ENCODE measurements at places on chromosomes 2 and 18.

DNA sequence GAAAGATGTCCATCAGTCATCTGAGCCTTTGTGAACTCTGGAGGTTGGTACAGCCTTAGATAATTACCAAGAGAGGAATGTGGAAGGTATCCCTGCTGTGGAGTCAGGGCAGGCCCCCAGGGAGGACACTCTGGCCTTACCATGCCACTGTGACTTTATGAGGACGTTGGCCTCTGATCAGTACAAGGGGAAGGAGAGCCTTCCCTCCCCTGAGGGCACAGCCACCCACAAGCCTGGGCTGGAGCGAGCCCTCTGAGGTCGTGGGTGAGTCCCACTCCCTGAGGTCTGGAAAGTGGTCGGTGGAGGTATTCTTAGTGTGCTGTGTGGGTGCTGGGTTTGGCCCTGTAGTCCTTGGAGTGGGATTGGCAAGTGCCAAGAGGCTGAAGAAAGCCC lies 91.6 kb downstream of the STPG4 start:
- no peak for DNase-seq

DNA sequence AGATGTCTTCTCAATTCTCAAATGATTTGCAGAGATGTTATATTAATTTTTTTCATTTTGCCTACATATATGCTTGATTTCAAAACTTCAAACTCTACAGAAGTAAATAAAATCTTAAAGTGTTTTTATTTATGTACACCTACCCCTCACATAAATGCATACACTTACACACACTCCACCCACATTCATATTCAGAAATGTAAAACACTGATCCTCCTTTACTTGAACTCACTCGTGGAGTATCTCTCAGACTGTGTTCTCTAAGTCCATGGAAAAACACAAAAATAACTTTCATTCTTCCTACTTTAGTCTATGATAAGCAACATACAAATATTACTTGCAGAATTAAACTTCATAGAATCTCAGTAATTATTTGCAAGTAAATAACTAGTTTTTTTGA lies 209.1 kb upstream of the RBMS1 start:
- no peak for DNase-seq

GRCh38 chr18:63365876-63366212 lies 1.2 kb downstream of the KDSR start:
- DNase-seq: no peak

- DNase-seq: no peak
These were observed 18.6 kb upstream of the ZNF532 start for GRCh38 chr18:58845928-58846724.

GRCh38 chr2:233597522-233597921 lies 19.9 kb upstream of the UGT1A8 start:
- DNase-seq: no peak

DNA sequence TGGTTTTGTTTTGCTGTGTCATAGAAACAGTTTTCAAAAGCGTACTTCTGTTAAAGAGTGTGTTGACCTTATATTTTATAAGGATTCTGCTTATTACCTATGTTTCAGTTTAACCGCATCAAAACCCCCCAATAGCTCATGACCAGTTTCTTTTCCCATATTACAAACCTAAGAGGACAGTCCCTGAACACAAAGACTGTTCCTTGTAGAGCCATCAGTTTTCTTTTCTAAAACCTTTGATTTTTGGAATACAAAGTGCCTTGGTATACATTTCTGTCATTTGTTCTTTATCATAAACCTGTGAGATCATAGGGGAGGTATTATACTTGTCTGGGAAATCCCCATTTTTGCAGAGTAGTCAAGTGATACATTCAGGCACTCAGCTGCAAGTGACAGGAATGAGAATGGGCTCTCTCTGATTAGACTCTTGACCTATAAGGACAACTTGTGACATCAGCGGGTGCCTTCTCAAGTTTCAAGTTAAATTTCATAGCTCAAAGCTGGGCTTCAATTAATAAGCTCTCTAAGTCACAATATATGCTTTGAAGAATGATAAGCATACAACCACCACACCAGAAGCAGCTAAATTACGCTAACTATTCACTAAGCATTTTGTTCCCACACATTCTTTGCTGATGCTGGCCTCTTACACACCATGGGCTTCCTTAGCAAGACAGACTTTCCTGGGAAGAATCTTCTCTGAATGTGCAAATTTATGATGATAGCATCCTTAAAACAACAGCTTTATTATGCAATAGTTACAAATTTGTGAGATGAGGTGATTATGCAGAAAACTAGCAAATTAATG lies 97.5 kb upstream of the CD302 start:
- no peak for DNase-seq

DNA sequence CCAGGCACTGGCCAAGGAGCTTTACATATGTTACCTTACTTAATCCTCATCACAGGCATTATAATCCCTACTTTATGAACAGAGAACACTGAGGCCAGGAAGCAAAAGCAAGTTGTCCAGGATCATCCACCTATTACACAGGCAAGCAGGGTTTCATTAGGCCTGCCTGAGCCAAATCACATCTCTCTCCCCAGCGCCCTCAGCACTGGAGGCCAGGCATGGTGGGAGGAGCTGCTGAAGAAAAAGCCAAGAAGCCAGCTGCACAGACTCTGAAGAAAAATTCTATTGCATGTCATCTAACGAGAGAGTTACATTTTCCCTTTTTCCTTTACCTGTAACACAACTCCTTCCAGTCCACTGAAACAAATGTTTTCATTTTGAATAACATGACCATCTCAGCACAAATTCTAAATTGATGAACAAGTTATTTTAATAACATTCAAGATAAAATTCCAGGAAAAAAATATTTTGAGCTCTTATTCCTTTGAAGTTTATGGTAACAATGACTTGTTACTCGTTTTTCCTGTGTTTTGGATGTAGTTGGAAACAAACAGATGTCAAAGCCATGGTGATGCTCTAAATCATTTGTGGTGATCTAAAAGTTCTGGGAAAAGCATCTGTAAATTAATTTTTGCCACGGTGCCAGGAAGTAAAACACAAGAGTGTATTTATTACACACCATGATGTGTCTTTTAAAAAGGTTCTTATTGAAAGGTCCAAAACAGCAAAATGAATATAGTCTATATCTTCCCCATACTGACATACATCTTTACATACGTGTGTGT lies 139.0 kb upstream of the ITGB6 start:
- no peak for DNase-seq

DNA sequence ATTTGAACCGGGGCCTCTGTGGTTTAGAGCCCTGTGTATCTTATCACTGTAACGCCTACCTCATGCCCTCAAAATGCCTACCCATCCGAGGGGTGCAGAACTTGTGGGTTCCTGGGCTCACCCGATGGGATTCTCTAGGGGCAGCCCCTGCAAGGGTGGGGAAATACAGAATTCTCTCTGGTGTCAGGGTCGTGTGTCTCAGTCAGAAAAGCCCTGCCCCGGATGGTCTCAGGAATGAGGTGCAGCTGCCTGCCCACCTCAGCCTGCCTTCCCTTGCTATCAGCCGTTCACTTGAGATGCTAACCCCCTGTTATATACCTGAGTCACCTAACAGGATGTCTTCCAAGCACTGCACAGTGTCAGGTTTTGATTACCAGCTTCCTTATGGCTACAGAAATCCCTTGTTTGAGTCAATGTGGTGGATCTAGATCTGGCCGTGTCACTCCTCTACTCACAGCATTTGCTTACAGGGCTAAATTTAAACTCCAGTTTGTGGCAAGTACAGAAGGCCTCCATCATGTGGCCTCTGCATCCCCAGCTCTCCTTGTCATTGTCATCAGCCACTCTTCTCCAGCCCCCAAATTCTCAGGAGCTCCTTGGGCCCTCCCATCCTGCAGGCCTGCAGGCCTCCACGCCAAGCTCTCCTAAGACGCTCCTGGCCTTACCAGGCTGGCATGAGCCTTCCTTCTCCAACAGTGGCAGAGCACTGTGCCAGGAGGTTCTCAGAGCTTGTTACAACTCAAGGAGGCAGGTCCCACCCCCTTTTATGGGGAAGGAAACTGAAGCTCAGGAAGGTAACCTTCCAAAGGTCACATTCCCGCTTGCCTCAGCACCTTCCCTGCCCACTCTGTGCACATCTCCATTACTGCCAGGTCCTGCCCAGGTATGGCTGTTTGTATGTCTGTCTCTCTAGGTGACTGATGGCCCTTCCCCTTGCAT lies 14.3 kb upstream of the MAP3K2 start:
- no peak for DNase-seq

DNA sequence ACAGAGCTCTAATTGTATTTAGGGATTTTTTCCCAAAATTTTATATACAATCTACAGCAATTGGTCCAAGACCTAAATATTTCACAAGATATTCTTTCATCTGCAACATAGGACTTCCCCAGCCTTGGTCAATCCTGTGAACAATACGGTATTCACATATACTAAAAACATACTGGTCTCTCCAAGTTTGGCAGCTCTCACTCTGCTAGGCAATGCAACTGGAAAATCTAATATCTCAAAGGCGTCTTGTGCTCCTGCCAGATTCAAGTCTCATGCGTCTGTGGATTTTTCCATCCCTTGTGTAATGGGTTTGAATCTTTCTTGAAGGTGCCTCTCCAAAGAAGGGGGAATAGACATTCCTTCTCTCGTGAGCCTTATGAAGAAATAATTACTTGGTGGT lies 27.4 kb upstream of the MBOAT2 start:
- no peak for DNase-seq

DNA sequence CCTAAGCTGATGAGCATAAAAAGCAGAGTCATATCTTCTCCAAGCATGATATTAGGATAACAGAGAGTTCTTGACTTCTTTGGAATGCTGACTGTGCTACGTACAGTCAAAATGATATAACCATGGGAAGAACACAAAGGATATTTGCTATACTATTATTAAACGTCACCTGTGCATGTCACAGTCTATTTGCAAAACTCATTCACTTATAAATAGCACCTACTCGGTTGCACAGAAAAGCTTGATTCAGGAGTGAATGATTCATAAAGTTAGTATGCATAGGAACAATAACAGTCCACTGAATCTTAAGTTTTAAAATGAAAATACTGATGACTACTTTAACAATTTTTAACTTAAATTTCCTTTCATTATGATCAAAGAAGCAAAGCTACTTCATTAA lies 83.3 kb downstream of the SP3 start:
- no peak for DNase-seq

GRCh38 chr2:38997781-38998180 lies 108.1 kb downstream of the ARHGEF33 start:
- peak; percentile 18 for DNase-seq

GRCh38 chr18:66731890-66732289 lies 128.0 kb upstream of the CDH19 start:
- no peak for DNase-seq

DNA sequence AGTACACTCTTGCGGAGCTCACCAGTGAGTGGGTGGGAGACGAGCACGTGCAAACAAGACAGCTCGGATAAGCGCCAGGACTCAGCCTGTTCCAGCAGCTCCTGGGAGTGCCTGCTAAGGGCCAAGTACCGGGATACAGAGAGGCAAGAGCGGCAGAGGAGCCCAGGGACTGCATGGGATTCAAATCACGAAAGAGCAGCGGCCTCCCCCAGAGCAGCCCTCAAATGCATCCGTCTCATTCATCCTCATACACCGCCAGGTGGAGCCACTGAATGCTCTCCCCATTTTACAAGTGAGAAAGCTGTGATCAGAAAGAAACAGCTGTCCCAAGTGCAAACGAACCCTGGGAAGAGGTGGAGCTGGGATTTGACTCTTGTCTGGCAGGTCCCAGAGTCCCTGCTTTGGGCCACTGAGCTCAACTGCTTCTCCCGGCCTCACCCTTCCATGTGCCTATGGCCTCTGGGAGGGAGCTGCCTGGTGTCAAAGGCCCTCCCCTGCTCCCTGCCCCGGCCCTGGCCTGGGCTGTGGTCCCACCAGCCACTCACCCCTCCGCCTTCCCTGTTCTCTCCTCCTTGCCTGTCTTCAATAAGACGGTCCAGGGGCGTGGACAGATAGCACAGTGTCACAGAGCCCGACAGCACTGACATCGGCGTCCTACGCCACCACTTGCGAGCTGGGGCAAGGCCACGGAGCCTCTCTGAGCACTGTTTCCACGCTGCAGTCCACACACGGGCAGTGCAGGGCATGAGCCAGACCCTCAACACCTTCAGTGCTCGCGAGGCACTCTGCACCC lies 72.8 kb upstream of the TAF1B start:
- peak; percentile 61 for DNase-seq

DNA sequence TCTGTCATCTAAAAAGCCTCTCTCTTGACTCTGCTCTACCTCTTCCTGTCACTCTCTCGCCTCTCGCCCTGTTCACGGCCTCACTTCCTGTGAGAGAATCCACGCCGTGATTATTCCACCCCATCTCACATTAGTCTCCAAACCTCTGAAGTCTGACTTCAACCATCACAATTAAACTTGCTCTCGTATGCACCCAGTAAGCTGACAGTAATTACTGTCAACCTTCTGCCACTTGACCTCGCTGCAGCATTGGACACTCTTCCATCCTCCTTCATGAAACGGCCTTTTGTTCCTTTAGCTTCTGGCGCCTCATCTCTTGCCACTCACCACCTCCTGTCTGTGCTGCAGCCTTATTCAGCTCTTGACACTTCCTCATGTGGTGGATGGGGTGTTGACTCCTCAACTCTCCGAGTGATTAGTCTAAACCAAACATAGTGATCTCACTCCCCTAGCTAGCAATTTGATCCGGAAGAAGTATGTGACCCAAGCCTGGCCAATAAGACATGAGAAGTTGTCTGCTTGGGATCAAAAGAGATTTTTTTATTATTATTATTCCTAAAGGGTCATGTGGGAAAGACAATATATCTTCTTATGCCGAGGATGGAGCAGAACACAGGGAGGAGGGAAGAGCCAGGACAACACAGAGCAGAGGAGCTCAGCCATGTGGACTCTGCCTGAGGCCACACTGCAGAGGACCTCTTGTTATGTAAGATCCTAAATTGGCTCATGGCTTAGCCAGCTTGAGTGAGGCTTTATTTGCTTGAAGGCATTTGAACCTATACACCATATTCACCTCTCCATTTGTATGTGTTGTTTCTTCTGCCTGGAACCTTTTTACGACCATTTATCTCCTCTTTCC lies 38.4 kb upstream of the MYO1B start:
- DNase-seq: no peak

GRCh38 chr2:160884056-160884455 lies 276.2 kb upstream of the TANK start:
- no peak for DNase-seq

DNA sequence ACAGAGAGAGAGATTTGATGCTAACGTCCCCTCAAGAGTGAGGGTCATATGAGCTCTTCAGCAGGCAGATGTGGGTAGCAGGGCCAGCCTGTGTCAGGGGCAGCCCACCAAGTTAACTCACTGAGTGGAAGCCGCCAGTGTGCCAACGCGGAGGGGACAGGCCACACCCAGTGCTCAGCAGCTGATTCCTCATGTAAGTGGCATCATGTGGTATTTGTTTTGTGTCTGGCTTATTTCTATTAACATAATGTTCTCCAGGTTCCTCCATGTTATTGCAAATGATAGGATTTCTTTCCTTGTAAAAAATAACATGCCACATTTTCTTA lies 4.0 kb downstream of the IMP4 start:
- no peak for DNase-seq

Data from NCI-H460 (cell line).